Activated CD8-positive, alpha-beta T cell treated with anti-CD3 and anti-CD28 coated beads for 36 hours (primary cell): ENCODE measurements at places on chromosomes 1 and 21.

DNA sequence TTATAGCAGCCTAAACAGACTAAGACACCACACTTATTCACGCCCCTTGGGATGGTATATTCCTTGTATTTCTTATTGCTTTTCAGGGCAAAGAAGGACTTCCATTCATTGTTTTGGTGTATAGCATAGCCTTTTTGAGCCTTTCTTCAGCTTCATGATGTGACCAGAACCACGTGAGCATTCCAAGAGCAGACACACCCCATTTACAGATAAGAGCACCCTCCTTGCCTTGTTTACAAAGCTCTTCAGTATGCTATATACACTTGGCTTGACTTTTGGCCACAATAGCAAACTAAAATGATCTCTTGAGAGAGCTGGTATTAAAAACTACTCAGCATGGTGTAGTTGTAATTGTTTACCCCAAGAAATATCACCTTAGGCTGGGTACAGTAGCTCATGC, 78.7 kb downstream of the PIK3R3 start:
- no peaks in the 10 kb centered on the region for H3K36me3 ChIP-seq
- H3K4me1 ChIP-seq: no peaks in the 10 kb centered on the region
- DNase-seq: no peak

GRCh38 chr21:42009018-42009830, 936 bp downstream of the ZBTB21 start:
- peaks cover 27% of the 10 kb centered on the region for H3K36me3 ChIP-seq
- peak overlapping the region; percentile 89 for H3K27ac ChIP-seq
- no peaks in the 10 kb centered on the region for H3K27me3 ChIP-seq
- H3K4me1 ChIP-seq: peaks cover 36% of the 10 kb centered on the region

- no peaks in the 10 kb centered on the region for H3K36me3 ChIP-seq
- H3K27me3 ChIP-seq: no peaks in the 10 kb centered on the region
- no peak overlapping the region for H3K4me3 ChIP-seq
- no peak overlapping the region for H3K27ac ChIP-seq
Observed at GRCh38 chr1:240906477-240906876, 294.5 kb upstream of the GREM2 start.

DNA sequence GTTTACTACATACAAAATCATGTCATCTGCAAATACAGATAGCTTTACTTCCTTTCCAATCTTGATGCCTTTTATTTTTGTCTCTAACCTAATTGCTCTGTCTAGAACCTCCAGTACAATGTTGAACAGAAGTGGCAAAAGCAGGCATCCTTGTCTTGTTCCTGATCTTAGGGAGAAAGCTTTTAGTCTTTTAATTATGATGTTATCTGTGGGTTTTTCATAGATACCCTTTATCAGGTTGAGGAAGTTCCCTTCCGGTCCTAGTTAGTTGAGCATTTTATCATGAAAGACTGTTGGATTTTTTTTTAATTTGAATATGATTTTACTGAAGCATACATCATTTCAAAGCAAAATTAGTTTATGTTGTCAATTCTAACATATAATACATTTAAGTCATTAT, 45.7 kb upstream of the DISC1 start:
- no peaks in the 10 kb centered on the region for H3K27me3 ChIP-seq
- no peaks in the 10 kb centered on the region for H3K36me3 ChIP-seq

- no peaks in the 10 kb centered on the region for H3K4me1 ChIP-seq
- no peak overlapping the region for H3K4me3 ChIP-seq
- H3K27ac ChIP-seq: no peak overlapping the region
Observed at GRCh38 chr1:28122183-28122582, 33.8 kb upstream of the EYA3 start.

DNA sequence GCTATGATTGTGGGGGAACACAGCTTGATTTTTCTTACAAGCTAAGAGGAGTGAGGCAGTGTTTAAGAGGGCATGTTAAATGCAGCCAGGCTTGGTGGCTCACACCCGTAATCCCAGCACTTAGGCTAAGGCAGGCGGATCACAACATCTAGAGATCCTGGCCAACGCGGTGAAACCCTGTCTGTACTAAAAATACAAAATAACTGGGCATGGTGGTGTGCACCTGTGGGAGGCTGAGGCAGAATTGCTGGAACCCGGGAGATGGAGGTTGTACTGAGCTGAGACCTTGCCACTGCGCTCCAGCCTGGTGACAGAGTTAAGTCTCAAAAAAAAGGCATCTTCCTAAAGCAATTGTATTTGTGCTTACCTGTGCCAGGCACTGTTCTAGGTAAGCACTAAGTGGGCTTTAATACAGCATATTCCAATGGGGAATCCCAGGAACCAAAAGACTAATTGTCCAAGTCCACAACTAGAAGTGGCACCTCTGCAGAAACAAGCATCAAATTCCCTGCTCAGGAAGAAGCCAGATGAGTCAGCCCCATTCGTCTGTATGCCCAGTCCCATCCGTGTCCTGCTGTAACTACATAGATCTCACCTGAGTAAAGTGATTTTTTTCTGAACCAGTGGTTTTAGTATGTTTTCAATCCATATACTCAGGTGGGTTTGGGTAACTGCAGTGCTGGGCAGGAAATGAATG, 4.6 kb downstream of the RCC1 start:
- DNase-seq: peak; percentile 42
- H3K27me3 ChIP-seq: peaks cover 1% of the 10 kb centered on the region
- peaks cover 83% of the 10 kb centered on the region for H3K36me3 ChIP-seq
- peak overlapping the region; percentile 95 for H3K27ac ChIP-seq
- H3K4me3 ChIP-seq: peak overlapping the region; percentile 94

DNA sequence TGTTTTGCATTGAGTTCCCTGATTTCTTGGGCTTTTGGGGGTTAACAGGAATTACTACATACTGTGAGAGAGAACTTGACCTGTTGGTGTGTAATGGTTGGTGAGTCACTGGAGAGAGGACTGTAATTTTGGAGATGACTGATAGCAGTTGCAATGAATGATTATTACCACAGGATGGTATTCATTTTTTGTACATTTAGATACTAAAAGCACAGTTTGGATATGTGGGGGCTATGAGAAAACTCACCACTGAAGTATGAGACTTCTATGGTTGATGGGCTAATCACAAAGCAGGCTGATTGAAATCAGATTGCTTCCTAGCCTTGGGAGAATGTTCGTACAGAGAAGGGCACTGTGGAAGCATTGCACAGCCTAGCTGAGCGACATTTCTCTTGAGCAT, 1571.3 kb upstream of the PRMT6 start:
- no peaks in the 10 kb centered on the region for H3K36me3 ChIP-seq
- no peak overlapping the region for H3K27ac ChIP-seq
- no peaks in the 10 kb centered on the region for H3K27me3 ChIP-seq
- H3K4me3 ChIP-seq: no peak overlapping the region
- no peak for DNase-seq
- no peaks in the 10 kb centered on the region for H3K4me1 ChIP-seq

DNA sequence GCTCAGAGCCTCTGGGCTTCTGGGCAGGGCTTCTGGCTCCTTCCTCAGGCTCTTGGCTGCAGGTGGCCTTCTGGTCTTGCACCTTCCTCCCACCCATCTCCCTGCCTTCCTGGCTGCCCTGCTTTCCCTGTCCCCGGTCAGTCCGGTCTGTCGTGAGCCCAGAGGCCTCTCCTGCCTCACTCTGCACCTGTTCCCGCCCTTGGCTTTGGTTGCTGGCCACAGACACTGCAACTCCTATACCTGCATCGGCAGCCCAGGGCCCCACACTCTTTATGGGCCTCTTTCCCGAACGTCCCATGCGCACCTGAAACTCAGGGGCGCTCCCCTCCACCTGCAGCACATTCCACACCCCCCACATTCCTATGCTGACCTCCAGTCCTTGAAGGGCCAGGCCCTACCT, 7.9 kb downstream of the FBXO2 start:
- no peak overlapping the region for H3K4me3 ChIP-seq
- H3K36me3 ChIP-seq: no peaks in the 10 kb centered on the region
- no peak overlapping the region for H3K27ac ChIP-seq

DNA sequence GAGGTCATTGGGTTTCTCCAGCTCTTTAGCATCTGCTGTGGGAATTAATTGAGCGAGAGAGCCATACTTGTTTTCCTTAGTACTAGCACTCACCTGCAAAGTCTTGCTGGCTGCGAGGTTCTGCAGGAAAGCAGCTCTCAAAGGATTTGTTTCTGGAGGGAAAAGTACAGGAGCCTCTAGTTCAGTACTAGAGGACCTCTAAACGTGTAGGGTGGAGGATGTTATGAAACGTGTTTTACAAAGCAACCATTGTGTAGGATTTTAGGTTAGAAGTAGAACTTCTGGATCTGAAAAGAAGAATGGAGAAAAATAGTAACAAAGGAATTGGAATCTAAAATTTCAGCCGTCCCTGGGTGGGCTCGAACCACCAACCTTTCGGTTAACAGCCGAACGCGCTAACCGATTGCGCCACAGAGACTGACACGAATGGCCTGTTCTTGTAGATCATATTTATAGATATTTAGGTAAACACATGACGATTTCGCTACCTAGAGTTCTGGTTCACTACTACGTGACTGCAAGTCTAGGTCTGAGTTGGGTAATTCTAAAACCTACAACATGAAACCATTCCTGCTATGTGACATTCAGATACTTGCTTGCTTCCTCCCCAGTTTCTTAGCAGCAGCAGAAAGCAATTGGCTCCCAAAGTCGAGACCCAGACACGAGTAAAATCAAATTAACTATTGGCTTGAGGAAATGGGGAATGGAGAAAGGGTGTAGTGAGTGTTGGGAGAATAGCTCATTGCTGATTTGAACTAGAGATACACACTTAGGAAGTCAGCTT, 60.2 kb upstream of the CFAP126 start:
- DNase-seq: peak; percentile 56
- peaks cover 30% of the 10 kb centered on the region for H3K27me3 ChIP-seq
- no peaks in the 10 kb centered on the region for H3K36me3 ChIP-seq
- H3K27ac ChIP-seq: no peak overlapping the region

DNA sequence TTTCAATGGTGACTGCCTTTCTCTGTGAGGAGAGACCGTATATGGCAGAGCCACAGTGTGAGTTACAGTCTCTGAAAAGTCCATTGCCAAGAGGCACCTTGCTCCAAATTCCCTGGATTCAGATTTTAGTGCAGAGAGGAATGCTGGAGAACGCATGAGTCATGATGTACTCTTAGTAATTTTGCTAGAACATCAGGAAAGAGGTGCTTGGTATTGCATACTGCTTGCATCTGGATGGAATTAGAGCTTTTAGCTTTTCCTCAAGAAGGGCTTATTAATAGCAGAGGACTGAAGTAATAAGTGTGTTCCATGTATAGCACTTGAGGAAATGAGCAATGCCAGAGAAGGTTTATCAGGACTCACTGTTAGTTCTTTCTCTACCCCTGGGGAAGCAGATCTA, 40.5 kb upstream of the AKT3 start:
- no peaks in the 10 kb centered on the region for H3K27me3 ChIP-seq
- H3K4me1 ChIP-seq: no peaks in the 10 kb centered on the region
- H3K4me3 ChIP-seq: no peak overlapping the region
- no peaks in the 10 kb centered on the region for H3K36me3 ChIP-seq

- no peak for DNase-seq
- peak overlapping the region; percentile 87 for H3K4me3 ChIP-seq
- H3K27ac ChIP-seq: peak overlapping the region; percentile 92
- no peaks in the 10 kb centered on the region for H3K36me3 ChIP-seq
- H3K27me3 ChIP-seq: peaks cover 5% of the 10 kb centered on the region
Observed at GRCh38 chr1:210328032-210328745, 513 bp upstream of the HHAT start.

DNA sequence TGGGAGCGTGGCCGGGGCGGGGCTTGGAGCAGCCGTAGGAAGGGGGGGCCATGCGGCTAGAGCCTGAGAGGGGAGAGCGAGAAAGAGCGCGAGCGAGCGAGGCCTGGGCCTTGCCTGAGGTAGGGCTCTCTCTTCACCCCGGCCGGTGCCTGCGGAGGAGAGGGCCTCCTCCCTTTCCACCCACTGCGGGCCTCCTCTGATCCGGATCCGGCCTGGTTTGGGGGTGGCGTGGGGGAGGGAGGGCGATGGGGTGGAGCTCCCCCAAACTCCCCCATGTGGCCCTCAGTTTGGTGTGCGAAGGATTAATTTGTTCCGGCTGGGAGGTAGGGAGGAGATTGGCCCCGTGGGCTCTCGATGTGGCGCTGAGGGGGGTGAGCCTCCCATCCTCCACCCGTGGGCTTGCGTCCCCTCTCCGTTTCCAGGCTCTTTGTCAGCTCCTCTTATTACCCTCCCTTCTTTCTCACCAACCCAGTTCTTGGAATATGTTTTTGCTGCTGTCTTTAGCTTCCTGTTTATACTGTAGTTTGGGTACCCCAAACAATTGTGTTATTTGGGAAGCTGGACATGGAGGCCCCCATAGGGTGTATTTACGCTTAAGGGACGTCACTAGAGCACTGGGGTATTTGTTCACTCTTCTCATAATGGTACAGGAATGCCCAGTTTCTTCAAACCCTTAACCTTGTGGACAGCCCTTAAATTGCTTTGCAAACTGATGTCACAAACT, 685 bp downstream of the UBAP2L start:
- DNase-seq: peak; percentile 70
- H3K4me3 ChIP-seq: peak overlapping the region; percentile 96
- H3K27me3 ChIP-seq: no peaks in the 10 kb centered on the region
- peak overlapping the region; percentile 98 for H3K27ac ChIP-seq
- H3K36me3 ChIP-seq: peaks cover 74% of the 10 kb centered on the region

DNA sequence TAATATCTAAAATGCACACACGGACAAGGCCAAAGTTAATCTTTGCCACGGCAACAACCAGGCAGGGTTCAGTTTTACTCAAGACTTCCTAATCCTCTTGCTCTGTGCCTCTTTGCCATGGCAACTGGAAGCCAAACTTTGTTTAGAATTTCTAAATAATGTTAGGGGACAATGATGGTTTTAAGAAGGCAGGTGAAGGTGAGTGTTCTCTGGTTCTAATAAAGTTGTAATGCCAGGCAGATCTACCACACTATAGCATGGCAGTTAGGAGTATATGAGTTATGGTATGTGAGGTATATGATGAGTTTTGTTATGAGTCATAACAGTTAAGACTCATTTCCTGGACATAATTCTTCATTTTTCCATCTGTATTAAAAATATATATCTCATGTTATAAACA, 2.7 kb downstream of the PTPRC start:
- no peaks in the 10 kb centered on the region for H3K27me3 ChIP-seq
- H3K36me3 ChIP-seq: peaks cover 69% of the 10 kb centered on the region
- peaks cover 29% of the 10 kb centered on the region for H3K4me1 ChIP-seq
- DNase-seq: peak; percentile 63
- peak overlapping the region; percentile 97 for H3K27ac ChIP-seq

DNA sequence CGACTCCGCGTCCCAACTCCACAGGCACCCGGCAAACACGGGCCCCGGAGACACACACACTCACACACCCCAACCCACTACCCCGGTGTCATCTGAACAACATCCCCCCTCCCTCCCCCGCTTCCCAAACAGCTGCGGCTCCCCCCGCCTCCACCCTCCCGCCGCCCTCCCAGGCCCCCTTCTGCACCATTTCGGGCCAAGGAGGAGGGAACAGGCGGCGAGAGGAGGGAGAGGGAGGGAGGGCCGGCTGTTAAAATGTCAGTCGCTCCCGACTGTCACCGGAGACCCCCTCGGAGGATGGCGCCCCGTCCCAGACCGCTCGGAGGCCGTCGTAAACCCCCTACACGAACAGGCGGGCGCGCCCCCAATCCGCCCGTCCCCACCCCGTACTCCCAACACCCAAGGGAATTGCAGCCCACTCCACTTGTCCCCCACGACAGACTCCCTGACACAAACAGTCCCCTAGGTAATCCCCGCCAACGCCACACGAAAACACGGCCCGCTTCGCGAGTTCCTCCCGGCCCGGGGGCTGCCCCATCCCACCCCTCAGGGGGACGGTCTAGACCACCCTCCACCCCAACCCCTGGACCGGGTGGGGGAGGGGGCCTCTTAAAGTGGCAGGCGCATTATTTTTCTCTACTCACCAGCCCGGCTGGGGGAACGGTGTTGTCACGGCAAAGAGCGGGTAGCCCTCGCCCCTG, 583 bp downstream of the MEF2D start:
- H3K36me3 ChIP-seq: peaks cover 4% of the 10 kb centered on the region
- no peaks in the 10 kb centered on the region for H3K27me3 ChIP-seq
- peak overlapping the region; percentile 79 for H3K4me3 ChIP-seq
- peak; percentile 65 for DNase-seq
- peaks cover 74% of the 10 kb centered on the region for H3K4me1 ChIP-seq
